Stimulated activated CD4-positive, alpha-beta T cell treated with anti-CD3 and anti-CD28 coated beads, Interleukin-1b, Interleukin-23, amount 100 ng/mL, for 48 hours (primary cell): ENCODE measurements at places on chromosomes 16 and 17.

DNA sequence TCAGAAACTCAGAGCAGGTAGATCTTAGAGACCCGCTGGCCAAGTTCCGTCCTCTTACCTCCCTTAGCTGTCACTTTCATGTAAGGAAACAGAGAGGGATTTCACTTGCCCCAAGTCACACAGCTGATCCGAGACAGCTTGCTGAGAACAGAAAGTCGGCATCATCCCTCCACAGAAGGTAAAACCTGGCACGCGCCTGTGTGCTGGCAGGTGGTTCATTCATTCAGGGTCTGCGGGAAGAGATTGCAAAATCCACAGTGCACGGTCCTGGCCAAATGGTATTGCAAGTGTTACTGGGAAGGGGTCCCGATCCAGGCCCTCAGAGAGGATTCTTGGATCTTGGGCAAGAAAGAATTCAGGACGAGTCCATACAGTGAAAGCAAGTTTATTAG lies 139.4 kb upstream of the RPH3AL start:
- DNase-seq = no peak

- no peak for DNase-seq
Observed at GRCh38 chr16:14566599-14566998, 63.5 kb downstream of the PARN start.

GRCh38 chr17:77821114-77821513 lies 137.4 kb upstream of the TNRC6C start:
- no peak for DNase-seq

DNA sequence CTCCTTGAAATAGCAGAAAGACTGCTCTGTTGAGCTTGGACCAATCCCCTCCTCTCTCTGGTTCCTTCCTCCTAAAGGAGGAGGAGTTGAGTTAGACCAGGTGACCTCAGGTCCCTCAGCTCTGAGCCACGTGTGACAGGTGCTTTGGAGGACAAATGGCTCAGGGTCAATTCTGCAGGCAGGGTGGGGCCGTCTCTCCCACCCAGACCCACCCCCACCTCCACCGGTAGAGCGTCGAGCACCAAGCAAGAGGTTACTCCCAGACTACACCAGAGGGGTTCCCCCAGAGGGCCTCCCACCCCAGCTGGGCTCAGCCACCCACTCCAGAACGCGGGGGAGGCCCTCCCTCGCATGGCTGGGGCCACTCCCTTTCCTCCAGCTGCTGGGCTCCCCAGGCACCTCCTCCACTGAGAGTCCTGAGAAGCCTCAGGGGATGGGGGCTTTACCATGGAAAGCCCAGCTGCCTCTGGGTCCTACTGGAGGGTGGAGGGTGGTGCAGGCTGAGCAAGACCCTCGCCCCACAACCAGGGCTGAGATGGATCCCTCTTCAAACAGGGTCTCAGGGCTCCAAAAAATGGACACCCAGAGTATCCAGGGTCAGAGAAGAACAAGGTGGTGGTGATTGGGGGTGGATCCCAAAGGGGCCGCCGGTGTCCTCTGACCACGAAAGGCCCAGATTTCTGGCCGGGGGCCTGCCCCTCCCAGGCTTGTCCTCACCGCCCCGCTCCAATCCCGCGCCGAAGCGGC lies 7.6 kb downstream of the MYO1C start:
- no peak for DNase-seq

- no peak for DNase-seq
Observed at GRCh38 chr16:81448154-81449131, 3.8 kb downstream of the CMIP start.

DNA sequence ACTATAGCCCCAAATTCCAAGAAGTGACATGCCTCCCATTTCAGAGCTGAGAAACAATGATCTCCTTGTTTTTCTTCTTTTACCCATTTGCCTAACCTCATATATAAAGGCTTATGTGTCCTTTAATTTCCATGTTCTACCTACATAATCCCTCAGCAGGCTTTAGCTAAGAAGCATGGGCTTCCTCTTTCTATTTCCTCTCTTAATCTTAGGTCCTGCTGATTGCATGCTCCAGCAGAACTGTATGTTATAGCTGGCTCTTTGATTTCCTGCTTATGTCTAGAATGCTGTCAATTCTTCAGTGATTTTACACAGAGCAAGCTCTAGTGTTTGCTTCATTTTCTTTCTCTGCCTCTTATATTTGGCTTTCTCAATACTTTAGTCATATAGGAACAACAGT lies 151.7 kb upstream of the COX10 start:
- DNase-seq = no peak

GRCh38 chr16:25093208-25094061 lies 18.1 kb upstream of the LCMT1 start:
- DNase-seq = no peak

DNA sequence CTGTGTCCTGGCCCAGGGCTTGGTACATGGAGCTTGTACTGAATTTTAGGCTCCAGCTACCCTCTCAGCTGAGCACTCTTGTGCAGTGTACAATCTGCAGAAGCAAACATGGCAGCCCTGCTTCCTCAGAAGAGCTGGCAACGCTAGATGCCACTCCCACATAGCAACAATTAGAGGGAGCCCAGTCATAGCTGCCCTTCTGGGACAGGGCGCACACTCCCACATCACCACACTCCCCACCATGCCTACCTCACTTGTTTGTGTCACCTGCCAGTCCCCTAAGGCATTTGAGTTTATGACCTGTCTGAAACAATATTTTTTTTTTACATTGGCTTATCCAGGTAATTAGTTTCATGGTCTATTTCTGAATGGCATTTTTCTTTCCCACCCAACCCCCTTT lies 72.3 kb downstream of the C17orf67 start:
- peak; percentile 35 for DNase-seq

- DNase-seq = no peak
Observed at GRCh38 chr16:83308414-83308813, 499.4 kb upstream of the HSBP1 start.

DNA sequence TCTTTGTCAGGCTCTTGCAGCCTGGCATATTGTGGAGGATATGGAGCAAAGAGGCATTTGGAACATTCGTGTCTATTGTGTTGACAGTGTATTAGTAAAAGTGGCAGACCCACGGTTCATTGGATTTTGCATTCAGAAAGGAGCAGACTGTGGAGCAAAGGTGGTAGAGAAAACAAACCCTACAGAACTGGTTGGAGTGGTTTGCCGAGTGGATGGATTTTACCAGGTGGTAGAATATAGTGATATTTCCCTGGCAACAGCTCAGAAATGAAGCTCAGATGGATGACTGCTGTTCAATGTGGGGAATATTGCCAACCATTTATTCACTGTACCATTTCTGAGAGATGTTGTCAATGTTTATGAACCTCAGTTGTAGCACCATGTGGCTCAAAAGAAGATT lies 44.5 kb downstream of the EFCAB13 start:
- DNase-seq = no peak

- no peak for DNase-seq
Observed at GRCh38 chr17:45370949-45371413, 54.2 kb upstream of the MAP3K14 start.
